ENCODE measurements at places on chromosomes 1 and 21.

GRCh38 chr1:39117899-39118450, 86.5 kb upstream of the MACF1 start:
- no peak for DNase-seq

- DNase-seq, result no peak
These were observed 63.4 kb upstream of the MAP1LC3C start for GRCh38 chr1:242062271-242062670.

GRCh38 chr1:63327417-63328054, 5.2 kb downstream of the FOXD3 start:
- DNase-seq, result peak; percentile 45

DNA sequence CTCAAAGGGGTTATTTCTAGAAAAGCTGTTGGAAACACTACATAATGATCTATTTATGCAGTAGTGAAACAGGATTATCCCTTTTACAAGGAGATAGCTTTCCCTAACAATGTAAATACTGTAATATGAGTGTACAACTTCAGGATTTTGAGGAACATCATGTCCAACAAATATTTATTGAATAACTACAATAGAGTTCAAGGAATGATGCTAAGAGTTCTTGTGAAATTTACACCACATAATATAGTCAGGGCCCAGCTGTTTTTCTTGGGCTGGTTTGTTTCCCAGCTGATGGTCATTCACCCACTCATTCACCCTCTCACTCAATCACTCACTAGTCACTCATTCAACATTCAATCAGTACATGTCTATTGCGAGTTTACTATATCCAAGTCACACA, 12.3 kb upstream of the LYPLAL1 start:
- DNase-seq, result no peak

- DNase-seq, result no peak
These were observed 282.9 kb downstream of the PTPRU start for GRCh38 chr1:29519108-29519787.

DNA sequence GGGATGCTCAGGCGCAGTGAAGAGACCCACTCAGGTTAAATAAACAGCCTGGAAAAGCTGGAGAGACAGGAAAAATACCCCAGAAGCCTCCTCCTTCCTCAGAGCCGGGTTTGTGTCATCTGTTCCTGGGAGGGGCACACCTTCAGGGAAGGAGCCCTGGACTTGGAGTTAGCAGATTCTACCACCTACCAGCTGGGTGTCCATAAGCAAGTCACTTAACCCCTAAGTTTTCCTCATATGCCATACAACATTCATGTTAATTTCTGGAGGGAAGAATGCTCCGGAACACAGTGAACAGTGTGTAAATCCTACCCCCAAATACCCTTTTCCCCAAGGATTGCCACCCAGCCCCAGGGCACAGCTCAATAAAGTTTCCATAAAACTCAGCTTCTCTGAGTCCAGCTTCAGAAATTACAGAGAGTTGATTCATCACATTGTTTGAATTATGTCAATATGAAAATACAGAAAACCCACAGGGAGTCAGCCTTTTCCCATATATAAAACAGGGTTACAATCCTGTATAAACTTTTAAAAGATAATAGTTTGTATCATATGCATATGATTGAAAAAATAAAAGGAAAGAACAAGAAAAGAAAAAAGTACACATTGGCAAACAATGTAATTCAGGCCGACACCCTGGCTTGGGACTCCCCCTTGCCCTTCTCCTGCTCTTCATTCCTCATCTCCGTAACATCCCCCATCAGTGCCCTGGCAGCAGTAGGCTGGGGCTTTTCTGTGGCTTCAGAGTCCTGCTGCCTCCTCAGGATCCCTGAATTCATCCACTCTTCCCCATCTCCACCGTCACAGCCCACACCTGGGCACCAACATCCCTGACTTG, 291.8 kb upstream of the USP24 start:
- DNase-seq, result no peak

DNA sequence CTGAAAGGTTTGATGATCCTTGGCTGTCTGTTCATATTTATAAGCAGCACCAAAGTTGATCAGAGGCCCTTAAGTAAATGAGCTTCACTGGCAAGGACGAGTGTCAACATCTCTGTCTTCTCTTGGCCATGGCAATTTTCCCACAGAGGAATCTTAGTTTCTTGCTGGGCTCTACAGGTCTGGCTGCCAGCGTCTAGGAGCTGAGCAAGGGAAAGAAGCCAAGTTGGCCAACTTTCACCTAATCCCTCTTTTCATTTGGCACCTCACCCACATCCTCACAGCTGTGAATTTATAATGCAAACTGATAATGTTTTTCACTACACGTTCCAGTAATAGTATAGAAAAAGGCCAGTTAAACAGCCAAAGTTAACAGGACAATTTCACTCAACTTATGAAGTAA, 99.0 kb upstream of the LBR start:
- no peak for DNase-seq

DNA sequence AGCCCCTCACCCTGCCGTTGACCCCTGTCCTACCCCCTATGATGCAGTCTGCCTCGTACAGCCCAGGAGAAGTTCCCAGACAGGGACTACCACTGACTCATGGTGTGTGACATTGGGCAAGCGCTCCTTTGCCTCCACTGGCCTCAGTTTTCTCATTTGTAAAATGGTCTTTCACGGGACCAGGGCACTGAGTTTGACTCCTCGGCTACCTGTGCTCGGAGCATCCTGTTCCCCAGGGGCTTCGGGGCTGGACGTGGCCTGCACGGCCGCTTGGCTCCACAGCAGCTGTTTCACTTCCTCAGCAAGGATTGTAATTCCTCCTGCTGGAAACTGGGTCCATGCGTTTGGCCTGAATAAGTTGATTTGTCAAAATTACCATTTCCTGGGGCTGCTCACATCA, 277.3 kb downstream of the MATN1 start:
- DNase-seq, result no peak
